ENCODE measurements at places on chromosomes 1 and 21. TPM values are rescaled to one million over a fixed set of nuclear protein-coding genes. Genes with fewer than 3 reads are reported as not detected.

Gene IFI44L
- 22.6 TPM for total RNA-seq

Gene PGLYRP3
- not detected for total RNA-seq

Gene ZBTB37
- 14.2 TPM for total RNA-seq

Gene ACTL8
- total RNA-seq = not detected

Gene IRF6
- total RNA-seq = 1.9 TPM

Gene CFHR3
- 0.66 TPM for total RNA-seq

Gene CSTB
- total RNA-seq = 44.3 TPM

Gene TMEM52
- not detected for total RNA-seq

Gene FAM229A
- 11.7 TPM for total RNA-seq

Gene NUP210L
- 0.12 TPM for total RNA-seq

Gene ANKRD35
- total RNA-seq = 3.8 TPM

Gene LACTBL1
- total RNA-seq = not detected

Gene CHD1L
- total RNA-seq = 74.2 TPM

Gene MCOLN2
- total RNA-seq = 3.9 TPM

Gene NID1
- total RNA-seq = 69.5 TPM

Gene MARK1
- 15.7 TPM for total RNA-seq

Gene S100A7
- not detected for total RNA-seq

Gene KPRP
- not detected for total RNA-seq

Gene FH
- total RNA-seq = 30.3 TPM

All from aorta (tissue), 5 donors.